ENCODE measurements at places on chromosomes 5 and 9.
A peak's percentile ranks its signal among the peaks of the same experiment; 100 is the strongest.

- no peak for DNase-seq
These were observed 2156.9 kb upstream of the C9orf72 start for GRCh38 chr9:29730163-29730562.

- no peak for DNase-seq
These were observed 119.7 kb upstream of the SPATA31C2 start for GRCh38 chr9:88258024-88258423.

DNA sequence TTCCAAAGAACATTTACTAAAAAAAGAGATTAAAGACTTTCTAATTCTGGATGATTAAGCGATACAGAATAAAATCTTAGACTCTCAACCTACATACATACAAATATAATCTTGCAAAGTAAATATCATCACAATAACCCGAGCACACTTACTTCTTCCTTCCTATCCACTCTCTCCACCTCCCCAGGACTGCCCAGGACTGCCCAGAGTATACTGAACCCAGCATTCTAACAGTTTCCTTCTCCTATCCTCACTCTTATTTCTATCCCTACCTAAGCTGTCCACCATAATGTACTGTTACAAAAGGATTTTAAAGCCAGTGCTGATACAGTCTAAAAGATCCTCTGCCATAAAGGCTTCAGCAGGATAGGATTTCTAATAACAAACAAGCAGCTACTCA, 413.3 kb upstream of the POU5F2 start:
- no peak for DNase-seq

GRCh38 chr9:5440426-5440825, 2.7 kb upstream of the PLGRKT start:
- DNase-seq: no peak

- no peak for DNase-seq
These were observed 12.9 kb upstream of the RHOBTB3 start for GRCh38 chr5:95718203-95718602.

GRCh38 chr5:178569485-178569884, 20.7 kb downstream of the COL23A1 start:
- no peak for DNase-seq

GRCh38 chr5:136236479-136237083, 43.6 kb upstream of the SMIM32 start:
- DNase-seq: no peak

DNA sequence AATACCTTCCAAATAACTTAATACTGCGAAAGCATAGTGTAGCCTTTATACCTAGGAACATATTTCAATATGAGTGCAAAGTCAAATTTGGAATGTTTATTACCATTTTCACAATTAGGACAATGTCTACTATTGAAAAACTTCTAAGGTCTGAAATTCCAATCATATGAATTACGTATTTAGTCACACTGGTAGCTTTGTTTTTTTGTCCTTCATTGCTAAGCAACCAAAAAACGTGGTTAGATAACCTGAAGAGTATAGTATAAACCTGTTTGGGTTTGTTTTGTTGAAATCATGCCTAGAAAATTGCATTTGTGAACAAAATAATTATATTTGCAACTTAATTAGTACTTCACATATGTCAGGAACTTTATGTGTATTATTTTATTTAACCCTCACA, 134.2 kb downstream of the FBXO4 start:
- no peak for DNase-seq

- no peak for DNase-seq
These were observed 126.9 kb downstream of the KCNIP1 start for GRCh38 chr5:170630711-170631141.

- DNase-seq: no peak
These were observed 336.6 kb downstream of the CWC27 start for GRCh38 chr5:65105301-65105700.

DNA sequence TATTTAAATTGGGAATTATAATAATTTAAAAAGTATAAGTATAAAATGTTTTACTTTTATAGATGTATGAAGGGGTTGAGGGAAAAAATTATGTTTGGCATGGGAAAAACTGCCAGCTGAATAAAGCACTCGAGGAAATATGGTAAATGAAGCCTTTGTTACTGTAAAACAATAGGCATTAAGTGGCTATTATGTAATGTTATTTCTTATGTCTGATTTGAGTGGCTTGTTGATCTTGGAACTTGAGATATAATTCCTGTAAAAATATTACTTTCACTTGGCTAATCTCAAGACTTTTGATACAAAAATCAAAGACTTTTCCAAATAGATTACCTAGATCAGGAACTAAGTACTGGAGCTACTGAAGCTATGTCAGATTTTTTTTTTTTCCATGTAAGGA, 182.9 kb downstream of the CD180 start:
- DNase-seq: no peak

- DNase-seq: no peak
These were observed 3.1 kb downstream of the HMCN2 start for GRCh38 chr9:130268521-130269211.

- no peak for DNase-seq
These were observed 871.4 kb downstream of the MAT2B start for GRCh38 chr5:164376843-164377242.

GRCh38 chr5:72531496-72532190, 24.4 kb upstream of the ZNF366 start:
- peak; percentile 52 for DNase-seq

DNA sequence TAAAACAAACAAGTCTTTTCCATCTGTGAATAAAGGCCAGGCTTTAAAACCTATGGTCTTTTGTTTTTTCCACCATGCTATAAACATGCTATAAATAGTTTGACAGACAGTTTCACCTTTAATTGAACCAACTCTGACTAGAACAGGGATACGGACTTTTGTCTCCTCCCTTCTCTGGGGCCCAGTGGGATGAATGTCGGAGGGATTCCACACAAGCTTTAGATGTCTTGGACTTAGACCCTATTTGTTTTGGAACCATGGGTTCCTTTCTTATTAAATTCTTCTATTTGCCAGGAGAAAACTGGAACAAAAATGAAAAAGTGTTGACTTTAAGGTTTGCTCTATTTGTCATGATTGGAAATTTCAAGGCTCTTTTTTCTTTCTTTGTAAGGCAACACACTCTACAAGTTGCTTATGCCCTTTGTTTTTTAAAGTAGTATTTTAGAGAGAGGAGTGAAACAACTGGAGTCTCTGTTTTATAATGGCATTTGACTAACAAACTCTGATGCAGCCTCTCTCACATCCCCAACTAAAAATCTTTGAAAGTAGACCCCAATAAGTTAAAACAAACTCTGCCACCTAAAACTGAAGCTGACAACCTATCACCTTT, 145.3 kb downstream of the MLLT3 start:
- DNase-seq: no peak

GRCh38 chr5:116573702-116574366, 789 bp downstream of the SEMA6A start:
- DNase-seq: no peak

DNA sequence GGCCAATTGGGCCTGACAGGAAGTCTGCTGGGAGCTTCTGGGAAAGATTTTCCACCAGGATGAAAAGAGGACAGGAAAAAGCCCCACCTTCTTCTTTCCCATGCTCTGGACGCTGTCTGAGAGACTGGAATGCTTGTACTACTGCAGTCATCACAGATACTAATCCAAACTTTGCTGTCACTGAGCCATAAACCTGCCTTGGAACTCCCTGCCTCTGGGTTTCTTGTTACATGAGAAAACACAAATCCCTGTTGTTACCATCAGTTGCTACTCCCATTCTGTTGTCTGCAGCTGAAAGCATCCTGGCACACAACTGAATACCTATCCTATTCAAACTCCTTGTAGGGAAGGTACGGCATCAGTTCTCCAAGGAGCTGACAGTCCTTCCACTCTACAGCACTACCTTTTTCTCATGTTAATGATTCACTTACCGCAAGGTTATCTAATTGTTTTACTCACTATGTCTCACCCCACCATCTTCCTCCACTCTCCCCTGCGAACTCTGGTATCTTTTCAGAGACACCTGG, 167.5 kb downstream of the CDK5RAP2 start:
- peak; percentile 46 for DNase-seq

GRCh38 chr5:15844871-15845270, 334.7 kb downstream of the MARCHF11 start:
- DNase-seq: no peak

DNA sequence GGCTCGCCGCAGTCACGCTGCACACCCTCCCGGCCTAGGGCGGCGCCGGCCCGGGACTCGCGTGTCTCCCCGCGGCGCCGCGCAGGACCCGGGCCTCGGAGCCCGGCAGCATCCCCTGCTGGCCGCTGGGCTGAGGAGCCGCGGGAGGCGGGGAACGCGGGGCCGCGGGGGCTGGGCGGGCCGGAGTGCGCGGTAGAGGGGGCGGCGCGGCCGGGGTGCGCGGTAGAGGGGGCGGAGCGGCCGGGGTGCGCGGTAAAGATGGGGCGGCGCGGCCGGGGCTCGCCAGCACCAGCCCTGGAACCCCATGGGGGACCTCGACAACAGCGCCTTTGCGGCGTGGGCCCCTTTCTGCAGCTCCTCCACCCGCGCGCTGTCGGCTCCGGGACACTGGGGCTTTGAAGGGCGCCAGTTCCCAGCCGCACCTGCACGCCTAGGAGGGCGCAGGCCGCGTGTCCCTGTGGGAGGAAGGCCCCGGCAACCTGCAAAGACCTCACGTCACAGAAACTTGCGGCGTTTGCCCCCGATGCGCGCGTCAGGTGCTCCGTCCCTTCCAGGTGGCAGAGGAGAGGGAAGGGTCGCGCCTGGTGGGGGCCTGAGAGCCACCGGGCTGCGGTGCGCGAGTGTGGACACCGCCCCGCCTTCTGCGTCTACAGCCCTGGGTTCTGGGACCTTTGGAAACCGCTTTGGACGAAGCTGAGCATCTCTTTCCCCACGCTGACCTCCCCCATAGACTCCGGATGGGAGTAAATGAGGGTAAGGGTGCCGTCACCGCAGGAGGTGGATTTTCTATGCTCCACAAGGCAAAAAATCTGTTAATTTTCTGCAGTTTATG, 49.6 kb downstream of the NSUN2 start:
- DNase-seq: no peak

- no peak for DNase-seq
These were observed 59.8 kb upstream of the ADAMTS2 start for GRCh38 chr5:179405054-179405416.

DNA sequence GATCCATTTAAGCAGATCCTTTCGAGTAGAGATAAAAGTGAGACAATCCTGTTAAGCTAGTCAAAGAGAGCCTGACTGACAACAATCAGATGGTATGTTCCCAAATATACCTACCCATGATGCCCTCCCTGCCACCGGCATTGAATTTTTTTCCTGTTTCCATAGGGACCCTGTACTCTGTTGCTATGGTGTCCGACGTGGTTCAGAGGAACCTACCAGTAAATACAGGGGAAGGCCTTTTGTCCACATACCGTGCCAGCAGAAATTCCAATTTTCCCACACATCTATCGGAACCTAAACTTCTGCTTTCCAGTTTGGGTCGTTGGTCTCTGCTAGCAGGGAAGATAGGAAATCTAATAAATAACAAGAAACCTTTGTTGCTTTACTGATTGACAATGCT, 64.7 kb downstream of the MEGF10 start:
- DNase-seq: no peak

GRCh38 chr5:2130361-2130760, 247.6 kb upstream of the IRX4 start:
- DNase-seq: no peak

GRCh38 chr5:91132550-91132949, 250.6 kb downstream of the ARRDC3 start:
- DNase-seq: no peak

GRCh38 chr5:60257596-60258271, 364.2 kb upstream of the PDE4D start:
- DNase-seq: no peak

Measured in AG09309 (cell line).